ENCODE measurements at places on chromosomes 3 and 15.

DNA sequence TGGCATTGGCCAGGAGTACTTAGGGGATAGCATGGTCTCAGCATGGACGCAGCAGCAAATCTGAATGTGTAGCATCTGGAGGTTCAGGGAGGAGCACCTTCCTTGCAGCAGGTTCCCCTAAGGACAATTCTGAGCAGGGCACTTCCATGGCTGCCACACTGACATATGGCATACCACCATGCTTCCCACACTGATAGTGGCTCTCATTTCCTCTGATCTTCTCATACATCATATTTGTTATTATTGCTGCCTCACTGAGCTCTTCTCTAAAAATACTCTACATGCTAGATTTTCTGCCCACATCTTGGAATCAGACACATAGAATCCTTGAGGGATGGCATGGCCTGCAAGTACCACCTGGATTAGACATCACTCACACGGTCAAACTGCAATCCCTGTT is 7.3 kb upstream of the MNS1 start:
- DNase-seq = no peak

- DNase-seq = peak; percentile 38
Measured at GRCh38 chr3:102060814-102061213, 211.5 kb downstream of the NFKBIZ start.

DNA sequence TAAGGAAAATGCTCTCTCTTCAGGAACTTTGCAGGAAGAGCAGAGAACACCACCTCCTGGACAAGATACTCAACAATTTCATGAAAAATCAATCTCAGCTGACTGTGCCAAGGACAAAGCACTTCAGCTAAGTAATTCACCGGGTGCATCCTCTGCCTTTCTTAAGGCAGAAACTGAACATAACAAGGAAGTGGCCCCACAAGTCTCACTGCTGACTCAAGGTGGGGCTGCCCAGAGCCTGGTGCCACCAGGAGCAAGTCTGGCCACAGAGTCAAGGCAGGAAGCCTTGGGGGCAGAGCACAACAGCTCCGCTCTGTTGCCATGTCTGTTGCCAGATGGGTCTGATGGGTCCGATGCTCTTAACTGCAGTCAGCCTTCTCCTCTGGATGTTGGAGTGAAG is 200.5 kb downstream of the AKAP13 start:
- no peak for DNase-seq

DNA sequence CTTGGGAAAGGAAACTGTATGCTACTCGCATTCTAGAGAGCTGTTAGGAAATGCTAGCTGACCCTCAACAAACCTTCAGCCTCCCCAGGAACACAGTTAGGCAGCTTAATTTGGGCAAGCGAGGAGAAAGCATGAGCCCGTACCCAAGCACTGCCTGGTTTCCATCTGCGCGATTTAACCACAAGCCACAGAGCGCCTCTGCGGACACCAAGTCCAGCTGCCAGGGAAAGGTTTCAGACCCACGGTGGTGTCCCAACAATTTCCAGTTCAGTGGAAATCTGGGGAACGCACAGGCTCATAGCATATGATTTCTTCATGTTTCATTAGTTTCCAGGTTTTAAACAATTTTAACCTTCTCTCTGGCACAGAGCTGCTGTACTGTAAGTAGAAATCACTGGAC is 617.6 kb downstream of the FHIT start:
- no peak for DNase-seq

DNA sequence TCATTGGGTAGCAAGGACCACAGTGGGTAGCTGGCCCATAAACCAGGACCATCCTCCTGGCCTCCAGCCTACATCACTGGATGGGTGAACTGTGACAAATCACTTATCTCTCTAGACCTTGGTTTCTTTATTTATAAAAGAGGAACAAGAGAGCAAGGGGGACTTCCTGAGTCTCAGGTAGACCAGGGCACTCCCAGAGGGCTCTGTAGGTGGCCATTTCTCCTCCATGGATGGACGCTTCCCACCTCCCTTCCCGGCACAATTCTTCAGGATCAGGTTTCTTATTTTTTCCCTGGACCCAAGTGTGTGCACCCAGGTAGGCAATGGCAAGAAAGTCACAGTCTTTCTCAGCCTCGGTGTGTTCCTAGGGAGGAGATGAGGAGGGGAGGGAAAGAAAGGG is 41.4 kb upstream of the SPATA12 start:
- peak; percentile 65 for DNase-seq

DNA sequence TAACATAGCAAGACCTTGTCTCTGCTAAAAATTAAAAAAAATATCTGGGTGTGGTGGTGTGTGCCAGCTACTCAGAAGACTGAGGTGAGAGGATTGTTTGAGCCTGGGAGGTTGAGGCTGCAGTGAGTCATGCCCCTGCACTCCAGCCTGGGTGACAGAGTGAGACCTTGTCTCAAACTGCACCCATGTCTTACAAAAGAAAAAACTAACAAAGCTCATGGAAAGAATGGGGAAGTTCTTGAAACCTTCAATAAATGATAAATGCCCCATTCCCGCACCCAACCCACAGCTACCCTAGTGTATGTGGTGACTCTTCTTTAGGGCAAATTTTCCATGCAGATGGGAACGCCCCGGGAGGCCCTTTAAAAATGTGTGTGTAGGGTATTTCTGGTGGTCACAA is 28.3 kb downstream of the RPLP1 start:
- no peak for DNase-seq

DNA sequence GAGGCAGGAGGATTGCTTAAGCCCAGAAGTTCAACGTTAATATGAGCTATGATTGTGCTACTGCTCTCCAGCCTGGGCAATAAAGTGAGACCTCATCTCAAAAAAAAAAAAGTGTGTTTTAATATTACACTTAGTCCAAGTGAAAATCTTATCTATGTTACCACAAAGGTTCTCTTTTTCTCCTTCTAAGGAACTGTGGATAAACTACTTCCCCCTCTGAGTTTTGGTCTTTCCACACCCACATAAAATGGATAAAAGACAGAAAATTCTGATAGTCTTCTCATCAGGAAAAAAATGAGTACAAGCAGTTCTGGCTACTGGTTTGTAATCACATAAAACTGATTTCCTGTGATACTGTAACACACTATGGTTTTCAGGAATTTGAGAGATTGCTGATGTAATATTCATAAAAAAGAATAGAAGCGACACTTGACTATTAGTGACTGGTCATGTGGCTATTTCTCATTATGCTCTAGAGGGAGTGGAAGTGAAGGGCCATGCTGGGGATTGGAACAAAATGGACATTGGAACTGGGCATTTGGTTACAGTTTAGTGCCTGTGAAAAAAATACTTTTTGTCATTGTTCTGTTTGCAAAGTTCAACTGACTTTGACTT is 68.2 kb downstream of the RYR3 start:
- no peak for DNase-seq

- DNase-seq = no peak
Measured at GRCh38 chr15:86872782-86873181, 793.1 kb downstream of the AGBL1 start.

Data from GM10248 (cell line).